ENCODE measurements at places on chromosomes 11 and 22.

DNA sequence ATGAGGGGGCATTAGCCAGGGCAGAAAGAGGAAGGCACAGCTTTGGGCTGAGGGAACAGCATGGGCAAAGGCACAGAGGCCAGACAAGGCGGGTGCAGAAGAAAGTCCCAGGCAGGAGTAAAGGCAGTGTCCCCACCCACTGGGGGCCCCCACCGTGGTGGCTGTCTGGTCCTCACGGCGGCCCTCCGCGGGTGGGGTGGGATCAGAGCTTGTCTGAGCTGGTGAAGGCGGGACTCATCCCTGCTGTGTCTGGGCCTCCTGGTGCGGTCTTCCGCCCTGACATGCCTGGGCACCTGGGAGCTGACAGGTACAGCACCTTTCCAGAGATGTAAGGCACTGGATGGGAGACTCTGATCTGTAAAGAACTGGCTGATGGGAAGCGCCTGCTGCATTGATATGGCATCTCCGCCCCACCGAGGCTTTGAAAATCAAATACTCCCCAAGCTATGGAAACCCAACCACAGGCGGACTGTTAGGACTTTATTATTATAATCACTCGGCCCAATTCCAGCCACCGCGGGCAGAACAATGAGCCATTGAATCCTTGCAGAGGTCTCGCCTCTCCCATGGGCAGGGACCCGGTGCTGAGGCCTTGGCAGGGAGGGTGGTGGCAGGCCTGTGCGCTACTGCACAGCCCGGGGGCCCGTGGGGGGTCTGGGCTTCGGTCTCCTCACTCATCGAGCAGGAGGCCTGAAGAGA, 14.2 kb upstream of the GNB1L start:
- DNase-seq: peak; percentile 63

DNA sequence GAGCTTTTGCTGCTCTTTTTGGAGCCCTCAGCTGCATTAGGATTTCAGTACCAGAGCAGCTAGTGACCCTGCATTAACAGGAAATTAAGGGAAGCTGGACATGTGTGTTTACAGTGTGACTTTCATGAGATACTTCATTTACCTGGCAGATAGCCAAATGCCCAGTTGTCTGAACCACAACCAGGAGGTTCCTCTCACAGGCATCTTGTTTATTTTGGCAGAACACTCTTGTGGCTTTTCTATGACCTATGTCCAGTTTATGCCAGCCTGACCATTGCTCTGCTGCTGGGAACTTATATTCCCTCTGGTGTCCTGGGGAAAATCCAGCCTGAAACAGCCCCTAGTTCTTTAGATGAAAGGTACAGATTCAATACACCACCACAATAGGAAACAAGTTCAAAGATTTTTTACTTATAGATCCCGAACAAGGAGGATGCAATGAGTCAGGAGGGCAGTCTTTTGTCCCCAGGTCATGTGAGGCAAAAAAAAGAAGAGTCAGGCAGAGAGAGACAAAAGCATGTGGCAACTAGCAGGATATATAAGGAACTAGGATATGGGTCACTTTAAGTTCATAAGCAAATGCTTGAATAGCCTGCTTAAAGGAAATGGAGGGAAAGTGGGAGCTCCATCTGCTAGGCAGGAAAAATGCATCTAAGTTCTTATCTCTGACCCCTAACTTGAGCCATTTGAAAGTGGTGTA, 379.3 kb downstream of the INSC start:
- no peak for DNase-seq

GRCh38 chr11:117511931-117512539, 184.4 kb downstream of the CEP164 start:
- no peak for DNase-seq

DNA sequence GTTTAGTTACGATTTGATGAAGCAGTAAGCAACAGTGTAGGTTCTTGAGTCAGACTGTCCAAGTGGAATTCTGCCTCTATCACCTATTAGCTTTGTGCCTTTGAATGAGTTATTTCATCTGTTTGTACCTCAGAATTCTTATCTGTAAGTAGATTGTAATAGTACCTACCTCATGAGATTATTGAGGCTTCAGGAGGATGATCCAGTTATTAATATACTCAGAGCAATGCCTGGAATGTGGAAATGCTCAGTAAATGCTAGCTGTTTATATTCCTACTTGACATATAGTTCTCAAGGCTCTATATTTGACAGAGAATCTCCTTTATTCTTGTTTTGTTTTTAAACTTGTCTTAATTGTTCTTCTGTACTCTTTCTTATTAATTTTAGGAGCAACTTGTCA, 70.1 kb downstream of the SFI1 start:
- no peak for DNase-seq

- no peak for DNase-seq
These were observed 22.3 kb downstream of the ARHGAP1 start for GRCh38 chr11:46677991-46678740.

DNA sequence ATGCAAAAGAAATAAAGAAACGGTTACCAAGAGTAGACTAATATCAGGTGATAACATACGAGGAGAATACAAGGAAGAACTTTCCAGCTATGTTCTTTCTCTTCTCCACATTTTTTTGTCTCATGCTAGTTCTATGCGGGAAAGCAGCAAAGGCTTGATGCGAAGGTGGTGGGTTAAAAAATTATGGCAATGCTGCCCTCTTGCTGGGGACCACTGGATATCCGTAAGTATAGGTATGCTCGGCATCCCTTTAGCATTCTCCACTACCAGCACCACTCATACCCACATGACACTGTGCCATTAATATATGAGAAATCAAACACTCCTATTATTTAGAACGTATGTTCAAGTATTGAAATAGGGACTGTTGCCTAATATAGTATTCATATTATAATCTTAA, 776.4 kb downstream of the LRRC4C start:
- no peak for DNase-seq

All from COLO829 (cell line).